Stimulated activated CD8-positive, alpha-beta memory T cell treated with anti-CD3 and anti-CD28 coated beads, Interleukin-4, amount 100 ng/mL, for 4 hours (primary cell): ENCODE measurements at places on chromosomes 4 and X.

GRCh38 chrX:103197721-103198306, 17.1 kb upstream of the BEX4 start:
- DNase-seq, result no peak

GRCh38 chr4:114286262-114286810, 306.9 kb upstream of the ARSJ start:
- no peak for DNase-seq

GRCh38 chrX:34288782-34289181, 156.7 kb upstream of the FAM47A start:
- DNase-seq, result no peak

GRCh38 chrX:38574858-38575257, 13.5 kb downstream of the TSPAN7 start:
- no peak for DNase-seq

DNA sequence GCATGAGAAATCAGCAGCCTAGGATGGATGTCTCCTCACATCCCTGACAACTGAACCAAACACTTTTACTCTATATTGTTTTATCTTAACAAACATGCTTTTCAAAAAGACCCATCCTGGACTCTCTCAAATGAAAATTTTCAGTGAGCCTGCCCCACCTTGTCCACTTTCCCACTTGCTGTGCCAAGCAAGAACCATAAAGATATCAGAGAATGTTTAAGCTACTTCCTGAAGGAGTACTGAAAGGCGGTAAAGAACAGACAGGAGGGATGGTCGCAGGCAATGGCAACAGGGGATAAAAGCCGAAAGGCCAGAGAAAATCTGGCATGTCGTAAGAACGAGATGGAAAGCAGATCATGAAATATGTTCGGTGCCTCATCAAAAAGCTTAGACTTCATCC, 10.5 kb downstream of the APBB2 start:
- no peak for DNase-seq

GRCh38 chr4:104302731-104303130, 192.0 kb downstream of the CXXC4 start:
- DNase-seq, result no peak

DNA sequence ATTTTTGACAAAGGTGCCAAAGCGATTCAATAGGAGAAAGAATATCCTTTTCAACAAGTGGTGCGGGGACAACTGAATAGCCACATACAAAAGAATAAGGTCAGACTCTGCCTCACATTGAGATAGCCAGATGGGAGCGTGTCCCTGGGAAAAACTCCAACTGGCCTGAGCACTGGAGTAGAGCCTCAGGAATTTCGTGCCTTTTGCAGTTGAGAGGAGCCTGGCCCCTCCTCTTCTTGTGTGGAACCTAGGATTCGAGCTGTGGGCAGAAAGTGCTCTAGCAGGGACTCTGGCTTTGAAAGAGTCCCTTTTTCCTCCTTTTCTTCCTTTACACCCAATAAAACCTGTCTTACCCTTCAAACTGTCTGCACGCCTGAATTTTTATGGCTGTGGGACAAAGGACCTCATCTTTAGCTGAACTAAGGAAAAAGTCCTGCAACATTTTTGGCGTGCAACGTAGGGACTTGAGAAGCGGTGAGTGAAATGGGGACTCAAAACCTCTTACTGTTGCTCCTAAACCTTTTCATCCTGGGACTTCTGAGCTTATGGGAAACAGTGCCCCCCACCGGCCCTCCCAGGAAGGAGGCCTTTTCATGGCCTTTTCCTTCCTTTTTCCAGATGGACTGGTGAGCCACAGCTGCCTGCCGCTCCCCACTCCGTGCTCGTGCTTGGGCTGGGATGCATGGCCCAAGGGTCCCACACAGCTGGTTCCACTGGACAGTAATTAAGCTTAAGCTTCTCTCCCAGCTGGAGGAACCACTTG, 68.6 kb downstream of the BMP15 start:
- no peak for DNase-seq
